ENCODE measurements at places on chromosomes 13 and 19.

DNA sequence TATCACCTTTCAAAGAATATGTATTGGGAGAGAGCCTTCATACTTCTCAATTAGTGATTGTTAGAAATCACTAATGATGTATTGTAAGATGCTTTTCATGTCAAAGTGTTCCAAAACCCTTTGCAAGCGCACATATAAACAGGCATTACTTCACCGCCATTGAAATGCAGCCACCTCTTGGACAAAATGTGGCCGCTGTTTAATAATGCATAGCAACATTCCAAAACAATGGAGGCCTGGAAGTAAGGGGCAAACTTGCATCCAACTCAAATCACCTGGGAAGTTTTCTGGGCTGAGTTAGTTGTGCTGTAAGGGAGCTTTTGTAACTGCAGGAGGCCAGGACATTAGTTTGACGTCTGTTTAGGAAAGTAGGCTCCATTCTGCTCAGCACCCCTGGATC, 438.1 kb downstream of the FGF9 start:
- DNase-seq = no peak

DNA sequence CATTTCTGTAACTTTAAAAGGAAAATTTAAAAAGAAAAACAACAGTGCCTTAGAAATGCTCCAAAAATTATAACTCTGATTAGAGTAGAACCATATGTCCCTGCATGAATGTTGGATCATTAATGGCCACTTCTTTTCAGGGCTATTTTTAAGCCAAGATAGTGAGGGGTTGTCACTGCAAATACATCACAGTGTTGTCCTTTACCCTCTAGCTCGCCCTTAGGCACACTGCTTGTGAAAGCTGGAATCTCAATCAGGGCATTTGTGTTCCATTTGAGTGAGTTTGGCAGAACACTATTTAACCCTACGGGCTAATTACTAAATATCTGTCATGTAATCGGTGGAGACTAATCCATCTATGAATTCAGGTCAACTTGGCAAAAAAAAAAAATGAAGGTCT, 212.2 kb downstream of the NHLRC3 start:
- no peak for DNase-seq

- DNase-seq = no peak
These were observed 4.8 kb downstream of the ZBTB7A start for GRCh38 chr19:4061683-4062418.

DNA sequence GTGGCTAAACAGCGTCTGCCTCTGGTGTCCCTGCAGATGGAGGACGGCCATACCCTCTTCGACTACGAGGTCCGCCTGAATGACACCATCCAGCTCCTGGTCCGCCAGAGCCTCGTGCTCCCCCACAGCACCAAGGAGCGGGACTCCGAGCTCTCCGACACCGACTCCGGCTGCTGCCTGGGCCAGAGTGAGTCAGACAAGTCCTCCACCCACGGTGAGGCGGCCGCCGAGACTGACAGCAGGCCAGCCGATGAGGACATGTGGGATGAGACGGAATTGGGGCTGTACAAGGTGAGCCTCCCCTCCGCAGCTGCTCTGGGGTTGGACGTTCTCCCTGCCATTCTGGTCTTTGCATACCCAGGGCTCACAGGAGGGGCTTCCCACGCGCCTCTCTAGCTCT, 19.9 kb downstream of the UHRF1 start:
- DNase-seq = no peak

GRCh38 chr19:35846038-35846668, 6.2 kb downstream of the NPHS1 start:
- no peak for DNase-seq

GRCh38 chr13:79867254-79867653, 386.3 kb downstream of the NDFIP2 start:
- no peak for DNase-seq

GRCh38 chr19:18278521-18279265, 2.7 kb downstream of the JUND start:
- no peak for DNase-seq

DNA sequence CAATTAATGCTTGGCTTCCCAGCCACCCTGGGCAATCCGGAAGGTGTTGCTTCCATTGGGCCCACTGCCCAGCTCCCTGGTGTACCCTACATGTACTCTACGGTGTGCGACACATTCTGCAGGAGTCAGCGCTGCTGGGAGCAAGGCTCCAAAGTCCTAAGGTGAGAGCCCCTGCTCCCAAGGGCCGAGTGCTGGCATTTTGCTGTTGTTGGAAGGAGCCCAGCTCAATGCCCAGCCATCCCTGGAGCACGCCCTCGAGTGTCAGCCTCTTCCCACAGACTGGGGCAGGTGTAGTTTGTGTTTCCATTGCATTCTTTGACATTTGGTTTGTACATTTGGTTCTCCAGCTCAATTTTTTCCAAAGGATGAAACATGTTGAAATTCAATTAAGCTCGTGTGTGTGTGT, 64.6 kb downstream of the GGACT start:
- no peak for DNase-seq

DNA sequence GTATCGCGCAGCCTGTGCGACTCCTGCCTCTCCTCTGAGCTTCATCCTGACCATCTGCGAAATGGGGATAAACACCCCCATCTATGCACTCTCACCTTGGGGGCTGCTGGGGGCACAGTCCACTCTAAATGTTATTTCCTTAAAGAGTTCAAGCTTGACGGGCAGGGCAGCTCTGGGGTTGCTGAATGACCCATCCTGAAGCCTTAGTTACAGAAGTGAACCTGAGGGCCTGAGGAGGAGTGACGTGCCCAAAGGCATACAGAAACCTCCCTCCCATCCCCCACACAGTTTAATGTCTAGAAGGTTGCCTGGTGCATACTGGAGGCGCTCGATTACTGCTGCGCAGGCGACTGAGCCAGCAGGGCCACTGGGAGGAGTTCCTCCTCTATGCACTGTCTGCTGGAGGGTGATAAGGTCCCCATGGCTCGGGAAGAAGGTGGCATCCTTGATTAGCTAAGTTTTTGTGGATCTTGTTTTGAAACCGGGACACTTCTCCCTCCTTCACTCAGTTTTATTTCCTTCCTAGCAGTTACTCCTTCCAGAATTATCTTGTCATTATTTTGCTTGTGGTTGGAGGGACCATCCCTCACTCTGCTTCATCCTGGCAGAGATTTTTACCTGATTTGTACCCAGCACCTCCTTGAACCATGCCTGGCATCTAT, 572 bp upstream of the FKBP8 start:
- peak; percentile 72 for DNase-seq

DNA sequence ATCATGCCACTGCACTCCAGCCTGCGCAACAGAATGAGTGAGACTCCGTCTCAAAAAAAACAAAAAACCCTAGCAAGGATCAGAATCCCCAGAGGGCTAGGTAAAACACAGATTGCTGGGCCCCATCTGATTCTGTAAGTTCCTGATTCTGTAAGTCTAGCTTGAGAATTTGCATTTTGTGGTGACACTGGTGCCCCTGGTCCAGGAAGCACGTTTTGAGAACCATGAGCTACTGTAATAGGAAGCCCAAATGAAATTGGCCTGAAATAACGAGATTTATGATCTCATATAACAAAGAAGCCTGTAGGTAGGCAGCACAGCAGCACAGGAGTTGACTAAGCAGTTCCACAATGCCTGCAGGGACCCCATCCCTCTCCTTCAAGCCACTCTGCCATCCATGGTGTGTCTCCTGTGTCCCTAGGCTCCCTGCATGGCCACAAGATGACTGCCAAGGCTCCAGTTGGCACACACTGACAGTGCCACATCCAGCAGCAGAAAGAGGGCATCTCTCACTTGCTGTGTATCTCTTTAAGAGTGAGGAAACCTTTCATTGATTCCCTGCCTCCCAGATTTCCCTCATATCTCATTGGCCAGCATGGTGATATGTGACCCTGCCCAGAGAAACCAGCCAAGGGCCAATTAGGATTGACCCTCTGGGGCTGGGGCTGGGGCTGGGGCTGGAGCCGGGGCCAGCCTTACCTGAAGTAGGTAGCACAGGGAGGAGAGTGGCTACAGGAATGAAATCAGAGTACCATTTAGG, 21.7 kb downstream of the SIPA1L3 start:
- no peak for DNase-seq

DNA sequence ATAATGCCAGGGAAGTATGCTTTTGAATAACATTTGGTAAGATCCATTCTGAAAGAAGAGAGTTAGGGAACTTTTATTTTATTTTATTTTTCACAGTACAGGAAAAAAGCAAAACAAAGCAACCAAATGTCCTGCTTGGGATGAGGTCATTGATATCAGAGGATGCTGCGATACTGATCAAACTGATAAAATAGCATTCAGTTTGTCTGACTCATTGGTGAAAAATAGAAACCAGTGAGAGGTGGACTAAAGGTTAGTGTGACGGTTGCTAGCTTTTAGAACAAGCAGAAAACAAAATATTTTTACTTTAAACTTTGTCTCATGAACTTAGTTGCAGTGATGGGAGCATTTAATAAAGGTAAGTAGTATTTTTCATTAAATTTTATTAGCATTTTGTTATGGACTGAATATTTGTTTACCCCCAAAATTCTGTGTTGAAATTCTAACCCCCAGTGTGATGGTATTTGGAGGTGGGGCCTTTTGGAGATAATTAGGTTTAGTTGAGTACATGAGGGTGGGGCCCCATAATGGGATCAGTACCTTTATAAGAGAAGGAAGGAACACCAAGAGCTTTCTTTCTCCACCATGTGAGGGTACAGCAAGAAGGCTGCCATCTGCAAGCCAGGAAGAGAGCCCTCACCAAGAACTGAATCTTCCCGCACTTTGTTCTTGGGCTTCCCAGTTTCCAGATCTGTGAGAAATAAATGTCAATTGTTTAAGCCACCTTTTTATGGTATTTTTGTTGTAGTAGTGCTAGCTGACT, 37.3 kb downstream of the ITGBL1 start:
- DNase-seq = no peak

DNA sequence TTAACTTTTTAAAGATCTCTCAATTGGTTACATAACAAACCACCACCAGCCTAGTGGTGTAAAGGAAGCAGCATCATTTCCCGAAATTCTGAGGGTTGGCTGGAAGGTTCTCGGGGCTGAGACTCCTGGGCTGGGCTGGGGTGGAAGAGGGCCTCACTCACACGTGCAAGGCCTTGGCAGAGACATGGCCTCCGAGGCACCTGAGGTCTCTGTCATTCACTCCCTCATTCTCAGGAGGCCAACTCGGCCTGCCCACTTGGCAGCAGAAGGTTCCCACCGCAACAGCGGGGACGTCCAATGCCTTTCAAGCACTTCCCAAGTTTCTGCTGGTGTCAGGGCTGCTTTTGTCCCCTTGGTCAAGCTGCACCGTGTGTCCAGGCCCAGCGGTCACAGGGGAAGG, 18.6 kb upstream of the RASA3 start:
- DNase-seq = no peak

GRCh38 chr19:34269968-34270621, 15.7 kb downstream of the GARRE1 start:
- DNase-seq = peak; percentile 72

DNA sequence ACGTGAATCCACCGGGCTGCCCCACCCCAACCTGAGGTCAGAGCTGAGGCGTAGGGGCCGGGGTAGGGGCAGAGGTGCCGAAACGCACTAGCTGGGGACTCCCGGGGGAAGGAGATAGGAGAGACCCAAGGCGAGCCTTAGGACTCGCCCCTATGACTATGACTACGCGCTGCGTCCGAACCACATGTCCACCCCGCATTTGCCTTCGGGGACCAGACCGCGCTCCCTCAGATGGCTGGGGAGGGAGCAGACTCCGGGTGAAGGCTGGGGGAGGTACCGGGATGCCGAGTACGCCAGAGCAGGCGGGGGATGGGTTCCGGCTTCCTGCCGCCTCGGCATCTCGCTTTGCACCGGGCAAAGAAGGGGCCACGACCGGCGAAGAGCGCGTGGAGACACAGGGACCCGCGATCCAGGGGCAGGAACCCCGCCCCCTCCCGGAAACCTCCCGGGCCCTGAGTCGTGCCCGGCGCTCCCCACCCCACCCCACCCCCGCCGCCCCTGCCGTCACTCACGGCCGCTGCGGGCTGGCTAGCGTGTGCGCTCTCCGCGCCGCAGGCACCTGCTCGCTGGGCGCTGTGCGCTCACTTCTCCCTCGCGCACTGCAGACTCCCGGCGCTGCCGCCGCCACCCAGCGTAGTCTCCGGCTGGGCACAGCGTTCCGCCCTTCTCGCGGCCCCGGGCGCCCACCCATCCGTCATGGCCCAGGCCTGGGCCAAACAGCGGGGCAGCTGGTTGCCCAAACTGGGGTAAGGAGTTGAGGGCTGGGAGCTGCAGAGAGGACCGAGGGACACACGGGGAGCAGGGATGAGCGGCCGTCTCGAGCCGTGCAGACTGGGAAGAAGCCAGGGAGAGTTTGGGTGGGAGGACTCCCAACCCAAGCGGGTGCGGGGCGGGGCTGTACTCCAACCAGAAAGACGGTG, 622 bp upstream of the VSTM2B start:
- no peak for DNase-seq

DNA sequence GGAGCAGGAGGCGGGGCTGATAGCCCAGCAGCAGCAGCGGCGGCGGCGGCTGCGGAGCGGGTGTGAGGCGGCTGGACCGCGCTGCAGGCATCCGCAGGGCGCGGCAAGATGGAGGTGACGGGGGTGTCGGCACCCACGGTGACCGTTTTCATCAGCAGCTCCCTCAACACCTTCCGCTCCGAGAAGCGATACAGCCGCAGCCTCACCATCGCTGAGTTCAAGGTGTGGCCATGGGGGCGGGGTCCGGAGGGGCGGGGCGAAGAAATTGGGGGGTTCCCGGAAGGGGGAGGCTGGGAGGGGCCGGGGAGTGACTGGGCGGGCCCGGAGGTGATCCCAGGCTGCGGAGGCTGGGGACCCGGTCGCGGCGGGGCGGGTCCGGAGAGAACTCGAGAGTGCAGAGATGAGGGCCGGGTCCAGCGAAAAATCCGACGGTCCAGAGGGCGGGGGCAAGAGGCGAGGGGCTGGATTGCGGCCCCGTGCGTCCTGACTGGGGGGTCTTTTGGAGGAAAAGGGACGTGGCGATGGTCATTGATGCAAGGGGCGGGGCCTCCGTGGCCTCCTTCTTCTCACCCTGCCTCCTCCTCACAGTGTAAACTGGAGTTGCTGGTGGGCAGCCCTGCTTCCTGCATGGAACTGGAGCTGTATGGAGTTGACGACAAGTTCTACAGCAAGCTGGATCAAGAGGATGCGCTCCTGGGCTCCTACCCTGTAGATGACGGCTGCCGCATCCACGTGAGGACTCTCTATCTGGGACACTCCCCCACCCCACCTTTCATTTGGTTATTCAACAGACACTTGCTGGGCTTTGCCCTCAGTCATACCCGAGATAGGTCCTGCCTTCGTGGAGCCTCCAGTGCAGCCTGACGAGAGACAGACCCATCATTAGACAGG, at the start of gene TBCB:
Gene TBCB, plus strand, starts transcription at position 16 of the 891 bp plus-strand sequence. Its CDS starts 93 bp downstream, at position 109.
- DNase-seq = no peak

DNA sequence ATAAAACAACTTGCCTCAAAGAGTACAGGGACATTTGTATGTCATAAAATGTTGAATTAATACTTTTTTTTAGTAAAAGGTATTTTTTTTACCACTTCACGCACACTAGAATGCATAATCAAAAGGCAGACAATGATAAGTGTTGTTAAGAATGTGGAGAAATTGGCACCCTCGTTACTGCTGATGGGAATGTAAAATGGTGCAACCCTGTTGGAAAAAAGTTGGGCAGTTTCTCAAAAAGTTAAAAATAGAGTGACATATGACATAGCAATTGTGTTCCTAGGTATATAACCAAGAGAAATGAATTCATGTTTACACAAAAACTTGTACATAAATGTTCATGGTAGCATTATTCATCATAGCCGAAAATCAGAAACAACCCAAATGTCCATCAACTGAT, 109.5 kb downstream of the PIBF1 start:
- DNase-seq = no peak

GRCh38 chr13:84466461-84466860, 584.2 kb upstream of the SLITRK1 start:
- no peak for DNase-seq
